Esophagus muscularis mucosa (tissue), 4 donors: ENCODE measurements at places on chromosomes 16 and 17.

- DNase-seq: no peak
Measured at GRCh38 chr17:43814714-43815113, 18.2 kb downstream of the MPP3 start.

- no peak for DNase-seq
Measured at GRCh38 chr17:70166615-70167014, 2.7 kb upstream of the KCNJ2 start.

- DNase-seq: no peak
Measured at GRCh38 chr17:59512844-59513385, 52.5 kb upstream of the DHX40 start.

GRCh38 chr16:89044418-89045180, 49.1 kb upstream of the ACSF3 start:
- DNase-seq: no peak

GRCh38 chr17:77388384-77389306, 247.9 kb downstream of the SEC14L1 start:
- no peak for DNase-seq

DNA sequence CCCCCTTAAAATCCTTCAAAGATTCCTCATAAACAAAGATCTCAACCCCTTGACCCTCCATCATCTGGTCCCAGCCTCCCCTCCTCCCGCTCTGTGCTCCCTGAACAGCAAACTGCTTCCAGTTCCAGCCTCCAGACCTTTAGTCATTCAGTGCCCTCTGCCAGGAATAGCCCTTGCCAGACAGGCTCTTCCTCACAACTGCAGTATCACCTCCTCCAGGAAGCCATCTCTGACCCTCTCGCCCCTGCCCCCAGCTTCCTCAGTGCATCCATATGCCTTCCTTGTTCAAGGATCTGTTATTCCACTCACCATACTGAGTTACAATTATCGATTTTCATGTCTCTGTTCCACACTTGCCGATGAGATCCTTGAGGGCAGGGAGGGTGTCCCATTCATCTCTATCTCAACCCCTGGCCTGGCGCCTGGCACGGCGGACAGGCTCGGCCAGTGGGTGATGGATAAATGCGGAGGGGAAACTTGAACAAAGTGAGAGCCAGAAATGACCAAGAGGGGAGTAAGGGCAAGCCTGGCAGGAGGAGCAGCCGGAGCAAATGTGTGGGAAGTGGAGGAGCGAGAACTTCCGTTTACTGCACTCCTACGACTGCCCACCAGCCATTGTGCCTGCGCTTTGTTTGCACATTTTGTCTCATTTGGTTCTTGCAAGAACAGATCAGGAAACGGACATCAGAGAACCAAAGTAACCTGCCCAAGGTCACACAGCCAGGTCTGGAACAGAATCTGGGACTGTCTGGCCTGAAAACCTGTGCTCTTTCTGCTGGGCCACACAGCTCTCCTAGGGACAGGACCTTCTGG, 2.0 kb upstream of the NXPH3 start:
- DNase-seq: no peak

DNA sequence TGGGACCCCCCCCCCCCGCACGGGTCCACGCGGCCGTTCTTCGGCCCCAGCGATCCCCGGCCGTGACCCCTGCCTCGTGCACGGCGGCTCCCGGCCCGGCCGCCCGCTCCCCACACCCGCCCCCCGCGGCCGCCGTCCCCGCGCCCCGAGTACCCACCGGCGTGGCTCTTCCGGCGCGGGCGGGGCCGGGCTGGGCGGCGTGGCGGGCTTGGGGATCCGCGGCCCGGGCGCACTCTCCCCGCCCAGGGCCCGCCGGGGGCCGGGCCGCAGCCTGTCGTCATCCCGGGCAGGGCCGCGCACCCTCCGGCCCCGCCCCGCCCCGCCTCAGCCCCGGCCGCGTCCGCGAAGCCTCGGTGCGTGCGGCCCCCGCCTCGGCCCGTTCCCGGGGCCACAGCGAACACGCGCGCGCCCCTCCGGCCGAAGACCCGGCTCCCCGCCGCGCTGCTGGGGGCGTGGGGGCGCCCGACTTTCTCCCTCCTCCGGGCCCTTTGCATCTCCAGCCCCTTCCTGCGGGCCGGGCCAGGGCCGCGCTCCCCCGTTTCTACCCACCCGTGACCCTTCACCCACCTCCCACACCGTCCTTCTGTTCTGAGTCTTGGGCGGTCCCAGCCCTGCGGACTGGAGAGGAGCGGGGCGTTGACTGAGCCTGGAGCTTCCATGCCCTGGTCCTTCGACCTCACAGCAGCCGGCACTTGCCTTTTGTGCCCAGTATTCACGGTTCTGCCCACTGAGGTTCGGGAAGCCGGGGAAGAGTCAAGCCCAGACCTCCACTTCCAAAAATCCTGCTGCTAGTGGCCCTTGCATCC, 840 bp downstream of the MYO1C start:
- no peak for DNase-seq

- no peak for DNase-seq
Measured at GRCh38 chr17:38910325-38910724, 15.1 kb upstream of the LASP1NB start.

GRCh38 chr17:42591411-42591810, 13.9 kb upstream of the PSMC3IP start:
- no peak for DNase-seq
